Stimulated activated CD8-positive, alpha-beta memory T cell treated with anti-CD3 and anti-CD28 coated beads, Interleukin-4, amount 100 ng/mL, for 1 hour (primary cell): ENCODE measurements at places on chromosomes 12 and 14.

GRCh38 chr14:100546051-100546443, 41.2 kb downstream of the BEGAIN start:
- peak; percentile 13 for DNase-seq

DNA sequence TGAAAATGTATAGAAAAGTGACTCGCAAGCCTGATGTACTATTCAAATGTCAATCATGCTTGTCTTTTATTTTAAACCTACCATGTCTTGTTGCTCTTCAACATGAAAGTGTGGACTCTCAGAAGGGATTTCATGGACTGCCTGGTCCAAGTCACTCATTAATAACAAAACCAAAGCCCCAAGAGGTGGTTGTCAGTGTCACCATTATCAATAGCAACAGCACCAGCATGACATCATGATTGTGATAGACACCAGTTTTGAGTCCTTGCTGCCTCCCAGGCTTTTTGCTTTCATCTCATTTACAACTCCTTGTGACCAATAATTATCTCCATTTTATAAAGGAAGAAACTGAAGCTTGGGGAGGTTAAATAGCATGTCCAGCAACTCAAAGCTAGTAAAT, 112.0 kb upstream of the TMPO start:
- no peak for DNase-seq

DNA sequence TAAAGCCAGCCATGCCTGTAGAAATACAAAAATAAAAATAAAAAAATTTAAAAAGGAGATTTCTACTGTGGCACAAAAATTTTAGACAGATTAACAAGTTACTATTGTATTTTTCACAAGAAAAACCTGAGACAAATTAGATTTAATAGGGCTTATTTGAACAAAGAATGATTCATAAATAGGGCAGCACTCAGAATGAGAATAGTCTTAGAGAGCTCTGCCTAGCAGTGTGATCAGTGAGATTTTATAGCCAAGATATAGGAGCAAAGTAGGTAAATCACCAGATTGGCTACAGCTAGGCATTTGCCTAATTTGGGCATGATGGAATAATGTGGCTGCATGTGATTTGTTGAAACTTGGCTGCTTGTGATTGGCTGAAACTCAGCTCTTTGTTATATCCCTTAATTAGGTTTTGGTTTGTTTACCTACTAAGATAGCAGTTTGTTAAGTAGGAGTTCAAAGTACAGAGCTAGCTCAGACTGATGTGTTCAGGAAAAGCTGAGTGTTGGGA, 279.7 kb upstream of the TMTC1 start:
- no peak for DNase-seq

GRCh38 chr12:114306646-114307045, 99.3 kb downstream of the TBX5 start:
- DNase-seq, result no peak

- DNase-seq, result no peak
Measured at GRCh38 chr12:38904537-38905479, 583 bp downstream of the CPNE8 start.

GRCh38 chr12:123696646-123697045, 15.5 kb upstream of the ATP6V0A2 start:
- DNase-seq, result no peak

DNA sequence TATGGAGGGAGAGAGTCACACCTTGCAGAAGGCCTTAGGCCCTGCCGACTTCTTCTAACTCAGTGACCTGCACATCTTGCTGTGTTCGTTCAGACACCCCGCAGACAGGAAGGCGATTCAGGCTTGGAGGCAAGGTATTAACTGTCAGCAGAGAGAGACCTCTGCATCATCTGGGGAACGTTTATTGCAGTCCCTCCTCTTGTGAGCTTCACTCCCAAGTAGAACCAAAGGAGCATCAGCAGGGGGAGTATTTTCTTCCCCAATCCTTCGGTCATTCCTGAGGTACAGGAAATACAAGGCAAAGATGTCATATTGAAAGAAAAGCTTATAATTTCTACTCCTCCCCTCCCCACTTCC, 217.9 kb downstream of the CRADD start:
- DNase-seq, result no peak
